ENCODE measurements at places on chromosomes 1 and 21.

GRCh38 chr1:45443580-45444446 lies 47.1 kb downstream of the TESK2 start:
- DNase-seq, result no peak

- DNase-seq, result no peak
Observed at GRCh38 chr1:219826290-219826689, 102.1 kb downstream of the SLC30A10 start.

- no peak for DNase-seq
Observed at GRCh38 chr1:156226116-156226538, 13.3 kb downstream of the PMF1 start.

DNA sequence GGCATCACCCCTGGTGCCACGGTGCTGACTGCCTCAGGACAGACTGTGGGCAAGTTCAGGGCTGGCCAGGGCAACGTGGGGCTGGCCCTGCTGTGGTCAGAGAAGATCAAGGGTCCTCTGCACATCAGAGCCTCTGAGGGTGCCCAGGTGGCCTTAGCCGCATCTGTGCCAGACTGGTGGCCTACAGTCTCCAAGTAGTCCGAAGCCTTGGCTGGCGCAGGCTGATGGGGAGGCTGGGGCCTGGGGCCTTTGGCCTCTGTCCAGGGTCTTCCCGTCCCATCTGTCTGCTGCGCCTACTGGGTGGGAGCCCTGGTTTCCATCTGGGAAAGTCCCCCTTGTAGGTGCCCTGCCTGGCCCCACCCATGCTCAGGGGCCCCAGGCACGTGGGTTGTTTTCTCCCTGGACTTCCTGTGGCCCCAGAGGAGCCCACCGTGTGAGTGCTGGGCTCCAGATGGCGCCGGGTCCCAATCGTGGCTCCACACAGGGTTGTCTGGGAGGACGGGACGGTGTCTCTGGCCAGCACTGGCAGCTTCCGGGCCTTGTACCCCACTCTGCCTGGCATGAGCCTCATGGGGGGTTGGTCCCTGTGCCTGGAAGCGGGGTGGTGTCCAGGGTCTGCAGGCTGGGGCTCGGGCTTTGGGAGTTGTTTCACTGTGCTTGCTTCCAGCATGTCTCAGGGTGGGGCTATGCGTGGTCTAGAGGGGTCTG lies 9.9 kb downstream of the IBA57 start:
- DNase-seq, result no peak

DNA sequence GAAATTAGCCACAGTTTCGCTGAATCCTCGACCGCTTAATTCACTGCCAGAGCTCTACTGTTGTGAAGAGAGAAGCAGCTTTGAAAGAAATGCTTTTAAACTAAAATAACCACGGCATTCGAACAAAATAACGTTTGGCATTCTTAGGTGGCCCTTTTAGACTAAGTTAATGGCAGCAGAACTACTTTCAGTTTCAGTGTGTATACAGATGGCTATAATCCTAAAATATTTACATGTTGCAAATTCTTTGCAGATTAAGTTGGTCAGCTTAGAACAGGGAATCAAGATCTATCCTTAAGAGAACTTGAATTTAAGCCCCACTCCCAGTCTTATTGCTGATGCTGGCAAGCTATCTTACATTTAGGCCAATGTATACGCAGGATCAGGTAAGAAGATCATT lies 62.7 kb downstream of the ADSS2 start:
- no peak for DNase-seq

DNA sequence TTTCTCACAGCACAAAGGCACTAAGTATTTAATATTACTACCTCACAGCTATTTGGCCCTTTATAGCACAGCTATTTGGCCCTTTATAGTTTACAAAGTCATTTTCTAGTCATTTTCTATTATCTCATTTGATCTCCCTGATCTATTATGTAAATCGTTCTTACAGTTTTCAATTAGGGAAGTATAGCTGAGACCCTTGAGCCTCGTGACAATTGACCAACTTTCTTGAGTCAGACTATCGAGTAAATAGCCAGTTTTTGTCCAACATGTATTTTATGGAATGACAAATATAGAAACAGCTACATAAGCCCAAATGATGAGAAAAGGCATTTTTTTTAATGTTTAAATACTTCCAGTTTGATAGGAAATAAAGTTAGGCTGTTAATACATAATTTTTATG lies 7.0 kb upstream of the ANGPTL1 start:
- no peak for DNase-seq

GRCh38 chr1:1440262-1441001 lies 4.9 kb downstream of the VWA1 start:
- no peak for DNase-seq

DNA sequence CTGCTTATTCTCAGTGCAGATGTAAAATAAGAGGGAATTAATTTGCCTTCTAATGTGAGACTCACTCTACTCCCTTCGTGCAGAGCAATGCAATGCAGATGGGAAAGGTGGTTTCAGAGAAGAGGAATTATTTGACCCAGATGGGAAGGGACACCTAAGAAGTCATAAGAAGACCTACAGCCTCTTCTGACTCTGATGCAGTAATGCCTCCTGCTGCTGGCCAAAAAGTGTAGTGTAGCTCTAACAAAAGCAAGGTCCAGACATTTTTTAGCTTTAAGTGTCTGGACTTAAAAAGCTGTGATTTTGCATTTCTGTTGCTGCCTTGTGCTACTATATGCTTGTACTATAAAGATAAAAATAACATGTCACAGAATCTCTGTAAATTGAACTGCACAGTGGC lies 501.4 kb downstream of the TTLL7 start:
- no peak for DNase-seq

- DNase-seq, result no peak
Observed at GRCh38 chr1:76256289-76257223, 182.0 kb downstream of the ST6GALNAC3 start.

GRCh38 chr21:39837861-39838359 lies 29.3 kb upstream of the PCP4 start:
- no peak for DNase-seq

GRCh38 chr1:25008192-25008485 lies 78.1 kb upstream of the RUNX3 start:
- no peak for DNase-seq

GRCh38 chr1:183734543-183735036 lies 70.3 kb upstream of the RGL1 start:
- DNase-seq, result no peak

GRCh38 chr1:2967329-2967725 lies 53.9 kb upstream of the ACTRT2 start:
- DNase-seq, result no peak

- DNase-seq, result no peak
Observed at GRCh38 chr1:155893389-155894142, 17.6 kb downstream of the RIT1 start.

DNA sequence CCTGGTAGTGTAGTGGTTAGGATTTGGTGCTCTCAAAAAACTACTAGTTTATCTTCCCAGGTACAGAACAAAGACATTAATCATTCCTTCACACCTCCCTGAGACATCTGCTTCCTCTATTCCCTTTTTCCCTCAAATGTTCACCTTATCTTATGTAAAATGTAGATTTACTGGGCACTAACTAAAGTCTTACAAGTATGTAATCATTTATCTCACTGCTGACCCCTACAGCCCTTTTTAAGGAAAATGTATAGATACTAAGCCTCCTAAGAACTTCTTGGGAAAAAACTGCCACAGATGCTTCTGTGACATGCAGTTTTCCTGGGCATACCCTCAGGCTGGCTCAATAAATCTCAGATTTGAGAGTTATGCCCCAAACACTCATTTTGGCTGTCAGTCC lies 50.8 kb upstream of the NEK7 start:
- no peak for DNase-seq

DNA sequence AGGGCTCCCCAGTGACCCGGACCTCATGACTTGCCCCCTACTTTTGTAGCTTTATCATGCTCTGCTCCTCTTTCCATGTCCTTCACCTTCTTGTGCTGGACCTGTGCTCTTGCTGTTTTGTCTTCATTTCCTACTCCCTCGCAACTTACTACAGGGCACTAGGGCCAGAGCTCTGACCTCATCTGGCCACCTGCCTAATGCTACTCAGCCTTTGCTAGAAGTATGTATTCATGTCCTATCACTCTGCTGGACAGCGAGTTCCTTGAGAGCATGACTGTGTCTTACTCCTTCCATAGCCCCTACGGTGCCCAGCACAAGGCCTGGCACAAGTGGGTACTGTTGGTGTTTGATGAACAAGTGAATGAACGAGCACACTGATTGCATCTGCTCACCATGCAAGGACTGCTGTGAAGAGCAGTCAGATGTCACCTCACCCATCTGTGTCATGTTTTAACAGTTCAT lies 1.9 kb downstream of the MTFR1L start:
- DNase-seq, result no peak

DNA sequence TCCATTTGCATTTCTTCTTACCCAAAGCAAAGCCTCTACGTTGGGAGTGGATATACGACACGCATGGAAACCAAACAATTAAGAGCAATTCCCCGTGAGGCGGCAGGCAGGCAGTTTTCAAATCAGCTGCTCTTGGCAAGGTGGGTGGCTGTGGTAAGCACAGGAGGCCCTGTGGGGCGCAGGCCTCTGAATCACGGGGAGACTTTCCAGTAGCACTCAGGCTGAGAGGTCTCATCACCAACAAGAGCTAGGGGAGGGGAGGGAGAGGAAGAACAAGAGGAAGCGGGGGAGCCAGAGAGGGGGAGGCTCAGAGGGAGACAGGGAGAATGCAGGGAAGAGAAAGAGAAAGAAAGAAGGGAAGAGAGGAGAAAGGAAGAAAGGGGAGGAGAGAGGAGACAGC lies 56.4 kb downstream of the MT1HL1 start:
- no peak for DNase-seq

- no peak for DNase-seq
Observed at GRCh38 chr1:75745276-75745675, 20.8 kb downstream of the ACADM start.

DNA sequence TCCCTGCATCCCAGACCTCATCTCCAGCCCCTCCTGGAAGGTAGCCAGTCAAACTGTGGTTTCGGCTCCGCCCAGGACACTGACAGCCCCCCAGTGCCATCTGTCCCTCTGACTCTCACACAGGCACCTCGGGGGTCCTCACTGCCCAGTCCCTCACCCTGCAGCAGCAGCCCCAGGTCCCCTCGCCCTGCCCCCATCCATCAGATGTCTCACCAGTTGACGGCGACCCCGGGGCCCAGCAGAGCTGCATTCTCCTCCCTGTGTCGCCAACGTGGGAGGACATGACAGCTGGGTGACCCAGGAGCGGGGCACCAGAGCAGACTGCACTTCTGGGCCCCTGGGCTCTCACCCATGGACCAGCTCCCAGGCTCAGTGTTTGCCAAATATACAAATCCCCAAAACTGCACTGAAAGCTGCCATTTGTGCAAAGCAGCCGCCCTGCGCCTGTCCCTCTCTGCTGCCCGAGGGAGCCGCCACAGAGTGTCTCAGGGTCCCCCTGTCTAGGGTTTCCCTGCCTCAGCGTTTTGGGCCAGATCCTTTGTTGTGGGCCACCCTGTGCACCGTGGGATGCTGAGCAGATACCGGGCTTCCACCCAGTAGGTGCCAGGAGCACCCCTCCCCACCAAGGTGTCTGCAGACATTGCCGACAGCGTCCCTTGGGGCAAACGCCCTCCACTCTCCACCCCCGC lies 48.2 kb downstream of the PRDM15 start:
- DNase-seq, result no peak

DNA sequence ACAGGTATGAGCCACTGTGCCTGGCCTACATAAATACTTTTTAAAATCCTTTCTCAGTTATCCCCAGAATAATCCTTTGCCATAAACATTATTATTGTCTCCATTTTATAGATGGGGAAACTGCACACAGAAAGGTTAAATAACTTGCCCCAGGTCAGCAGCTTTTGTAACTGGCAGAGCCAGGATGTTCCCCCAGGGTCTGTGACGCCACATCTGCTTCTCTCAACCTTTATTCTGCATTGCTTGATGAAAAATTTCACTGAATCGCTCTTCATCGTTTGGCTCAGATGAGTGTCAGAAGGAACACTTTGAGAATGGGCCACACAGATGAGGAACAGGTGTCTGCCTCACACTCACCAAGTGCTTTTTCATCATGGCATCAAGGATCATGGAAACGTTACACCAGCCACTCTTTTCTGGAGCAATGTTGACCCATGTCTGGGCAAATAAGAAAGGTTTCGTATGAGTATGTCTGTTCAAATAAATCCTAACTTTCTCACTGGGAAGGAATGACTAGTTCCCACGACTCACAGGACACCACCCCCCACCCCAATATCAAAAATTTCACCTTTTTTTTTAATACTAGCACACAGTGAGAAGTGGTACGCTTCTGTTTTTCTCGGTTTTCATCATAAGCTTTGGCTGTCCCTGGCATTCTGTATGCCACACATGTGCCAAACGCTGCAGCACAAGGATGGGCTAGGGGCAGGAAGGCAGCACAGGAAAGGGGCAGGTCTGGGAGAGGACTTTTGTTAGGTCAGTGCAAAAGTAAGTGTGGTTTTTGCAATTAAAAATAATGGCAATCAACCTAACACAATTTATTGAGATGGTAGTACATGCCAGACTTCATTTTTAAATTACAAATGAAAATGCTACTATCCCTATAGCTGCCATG lies 9.0 kb upstream of the PTGFRN start:
- no peak for DNase-seq
